ENCODE measurements at places on chromosomes 16 and 17. TPM values are rescaled to one million over a fixed set of nuclear protein-coding genes. Genes with fewer than 3 reads are reported as not detected.
A peak's percentile ranks its signal among the peaks of the same experiment; 100 is the strongest.

HSPB9 gene
- 1.00 TPM for total RNA-seq

CHST5 gene
- 0.20 TPM for total RNA-seq

DNA sequence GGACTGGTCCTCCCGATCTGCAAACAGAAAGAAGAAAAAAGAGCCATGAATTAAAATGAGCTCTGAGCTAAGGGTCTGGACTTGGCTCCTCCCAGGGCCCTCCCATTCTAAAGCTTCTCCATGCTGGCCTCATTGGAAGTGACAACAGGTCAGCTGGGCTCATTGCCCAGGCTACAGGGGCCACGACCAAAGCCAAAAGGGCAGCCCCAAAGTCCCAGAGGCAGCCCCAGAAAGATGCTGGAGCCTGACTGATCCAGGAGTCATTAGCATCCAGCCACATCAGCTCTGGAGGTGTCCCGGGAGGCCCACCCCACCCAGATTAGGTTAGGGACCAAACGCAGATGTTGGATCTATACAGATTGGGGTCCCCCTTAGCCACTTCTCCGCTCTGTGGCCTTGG lies 58.2 kb downstream of the MYH11 start:
- no peak for ATAC-seq

GUCY2D gene
- total RNA-seq, result not detected

DNA sequence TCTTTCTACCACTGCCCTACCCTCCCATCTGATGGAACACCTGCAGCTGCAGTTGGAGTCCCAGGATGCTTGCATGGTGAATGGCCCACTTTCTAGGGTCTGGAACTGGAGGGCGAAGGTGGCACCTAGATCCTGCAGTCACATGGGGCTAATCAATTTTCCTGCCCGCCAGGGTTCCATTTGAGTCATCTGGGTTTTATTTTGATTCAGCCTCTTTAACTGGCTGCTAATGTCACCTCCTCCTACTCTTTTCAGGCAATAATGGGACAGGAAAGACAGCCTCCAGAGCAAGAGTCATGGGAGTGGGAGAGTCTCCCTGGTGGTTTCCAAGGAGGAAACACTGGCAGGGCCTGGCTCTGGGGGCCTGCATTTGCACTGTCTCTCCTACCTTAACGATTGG lies 3.8 kb upstream of the TBKBP1 start:
- ATAC-seq, result no peak

GRCh38 chr17:57522042-57523005 lies 222.8 kb downstream of the CCDC182 start:
- ATAC-seq, result no peak

TVP23C gene
- 24.8 TPM for total RNA-seq

EFCAB13 gene
- total RNA-seq, result 5.0 TPM

DNA sequence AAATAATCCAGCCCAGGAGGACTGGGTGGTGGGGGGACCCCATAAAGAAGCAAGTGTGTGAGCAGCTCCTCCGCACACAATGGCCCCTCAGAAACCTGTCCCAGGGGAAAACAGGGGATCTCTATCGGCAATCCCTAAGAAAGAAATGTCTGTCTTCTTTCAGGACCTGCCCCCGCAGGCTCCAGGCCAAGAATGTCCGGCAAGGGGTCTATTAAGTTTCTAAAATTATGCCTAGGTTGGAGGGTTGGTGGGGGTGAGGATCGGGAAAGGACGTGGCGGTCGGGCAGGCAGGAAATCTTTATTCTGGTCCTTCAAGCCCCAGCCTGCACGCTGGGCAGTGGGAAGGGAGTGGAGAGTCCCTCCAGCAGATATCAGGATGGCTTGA lies 23.4 kb upstream of the LITAF start:
- no peak for ATAC-seq

GRCh38 chr17:7915179-7915610 lies 894 bp downstream of the RNF227 start:
- ATAC-seq, result no peak

- no peak for ATAC-seq
Observed at GRCh38 chr16:32116080-32116479, 137.0 kb upstream of the TP53TG3D start.

- peak; percentile 26 for ATAC-seq
Observed at GRCh38 chr17:31544186-31544585, 152.7 kb downstream of the RAB11FIP4 start.

DNA sequence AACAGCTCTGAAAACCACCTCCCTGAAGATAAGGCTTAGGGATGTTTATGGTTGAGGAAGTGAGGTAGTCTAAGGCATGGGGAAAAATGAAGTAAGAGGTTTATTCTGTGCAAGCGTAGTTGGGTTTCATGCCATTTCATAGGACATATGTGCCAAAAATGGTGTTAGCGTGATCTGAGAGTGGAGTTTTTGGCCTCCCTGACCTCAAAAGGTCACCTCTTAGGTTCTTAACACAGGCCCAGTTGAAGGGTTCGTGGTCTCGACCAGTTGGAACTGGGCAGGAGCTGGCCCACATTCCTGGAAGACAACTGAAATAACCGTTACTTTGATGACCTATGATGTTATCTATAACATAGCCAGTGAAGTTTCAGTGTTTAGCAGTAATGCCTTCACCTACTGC lies 57.0 kb downstream of the MRTFB start:
- no peak for ATAC-seq

- no peak for ATAC-seq
Observed at GRCh38 chr17:64585146-64585545, 77.0 kb downstream of the SMURF2 start.

DNA sequence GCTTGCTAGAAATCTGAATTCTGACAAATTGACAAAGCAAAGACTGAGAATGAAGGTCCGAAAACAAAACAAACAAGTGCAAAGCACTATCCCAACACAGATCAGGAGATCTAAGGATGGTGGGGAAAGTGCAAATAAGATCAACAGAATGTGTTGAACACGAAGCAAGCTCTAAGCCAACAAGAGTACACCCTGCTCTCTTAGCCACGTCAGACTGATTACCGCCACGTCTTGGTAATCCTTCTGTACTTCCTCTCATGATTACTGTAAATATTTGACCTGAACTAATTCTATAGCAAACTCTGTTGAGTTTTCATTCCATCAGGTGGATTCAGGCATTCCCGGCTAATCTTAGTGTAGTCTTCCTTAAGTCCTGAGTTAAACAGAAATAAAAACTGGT lies 34.3 kb upstream of the ERCC4 start:
- ATAC-seq, result no peak

FOXN1 gene
- total RNA-seq, result 0.73 TPM

GRCh38 chr16:84518804-84519341 lies 14.4 kb upstream of the MEAK7 start:
- ATAC-seq, result no peak

All from motor neuron (in vitro differentiated cells).